ENCODE measurements at places on chromosomes 5 and 9.
A peak's percentile ranks its signal among the peaks of the same experiment; 100 is the strongest.

DNA sequence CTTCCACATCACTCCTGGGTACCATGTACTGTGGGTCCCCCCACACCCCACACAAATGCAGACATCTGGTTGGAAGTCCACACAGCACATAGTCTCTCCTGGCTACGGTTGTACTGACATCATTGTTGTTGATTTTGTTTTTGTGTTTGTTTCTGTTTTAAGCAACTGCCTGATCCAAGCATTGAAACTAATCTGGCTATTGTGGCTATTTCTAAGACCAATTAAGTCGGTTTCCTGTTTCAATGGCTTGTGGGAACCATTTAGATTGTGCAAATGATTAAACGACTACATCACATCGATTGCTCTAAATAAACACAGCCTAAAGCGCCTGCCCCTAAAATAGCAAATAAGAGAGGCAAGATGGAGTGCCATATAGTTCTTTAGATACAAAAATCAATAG is 226.8 kb upstream of the IRX4 start:
- DNase-seq: no peak

DNA sequence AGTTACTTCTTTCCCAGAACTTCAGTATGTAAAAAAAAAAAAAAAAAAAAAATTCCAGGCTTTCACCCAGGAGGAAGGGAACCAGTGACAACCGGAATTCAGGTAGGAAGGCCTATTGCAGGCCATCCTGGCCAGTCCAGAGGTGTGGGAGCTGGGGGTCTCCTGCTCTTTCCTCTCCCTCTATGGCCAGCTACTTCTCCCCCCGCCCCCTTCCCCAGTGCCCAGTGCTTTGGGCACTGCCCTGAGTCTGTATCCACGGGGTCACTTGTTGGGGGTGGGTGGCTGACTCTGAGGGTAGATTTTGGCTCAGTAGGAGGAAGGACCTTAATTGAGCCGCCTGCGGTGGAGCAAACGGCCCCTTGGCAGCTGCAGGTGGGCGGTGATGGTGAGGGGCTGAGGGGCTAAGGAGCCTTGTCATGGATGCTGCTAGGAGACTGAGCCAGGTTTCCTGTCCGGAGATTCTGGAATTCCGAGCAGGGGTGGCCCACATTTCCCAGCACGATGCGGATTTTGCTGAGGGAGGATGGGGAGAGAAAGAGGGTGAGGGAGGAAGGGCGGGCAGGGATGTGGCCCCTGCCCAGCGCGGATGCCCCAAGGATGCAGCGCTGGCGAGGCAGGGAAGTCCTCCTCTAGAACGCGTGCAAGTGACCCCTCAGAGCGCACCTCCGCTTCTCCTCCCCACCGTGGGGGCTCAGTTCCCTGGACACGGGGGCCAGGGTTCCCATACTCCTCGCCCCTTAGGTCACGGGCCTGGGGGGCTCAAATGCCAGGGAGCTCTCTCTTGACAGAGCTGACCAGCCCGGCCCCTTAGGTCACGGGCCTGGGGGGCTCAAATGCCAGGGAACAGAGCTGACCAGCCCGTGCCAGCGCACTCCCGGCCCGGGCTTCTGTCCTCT is 1.2 kb upstream of the PHF2 start:
- no peak for DNase-seq

GRCh38 chr9:37617832-37618231 is 25.4 kb upstream of the TOMM5 start:
- DNase-seq: peak; percentile 20

GRCh38 chr5:89560696-89561095 is 677.7 kb upstream of the MEF2C start:
- peak; percentile 38 for DNase-seq

- no peak for DNase-seq
Measured at GRCh38 chr9:134138292-134138691, 2.4 kb downstream of the WDR5 start.

- DNase-seq: peak; percentile 20
Measured at GRCh38 chr5:122805481-122805880, 30.6 kb downstream of the SNX2 start.

DNA sequence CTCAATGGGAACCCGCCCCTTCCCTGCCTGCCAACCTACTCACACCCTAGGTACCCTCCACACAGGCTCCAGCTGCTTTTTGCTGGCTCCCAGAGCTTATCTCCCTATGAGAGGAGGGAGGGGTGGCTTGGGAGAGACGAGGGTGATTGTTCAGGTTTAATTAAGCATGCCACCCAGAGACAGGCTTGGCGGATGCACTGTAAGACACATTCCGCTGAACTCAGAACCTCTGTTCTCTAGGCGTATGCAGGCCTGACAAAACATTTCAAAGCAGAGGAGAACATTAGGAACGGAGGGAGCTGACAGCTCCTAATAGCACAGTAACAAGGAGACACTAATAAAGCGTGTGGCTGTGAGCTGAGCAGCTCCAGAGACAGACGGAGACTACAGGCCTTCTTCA is 80.1 kb downstream of the TRIM32 start:
- DNase-seq: no peak

DNA sequence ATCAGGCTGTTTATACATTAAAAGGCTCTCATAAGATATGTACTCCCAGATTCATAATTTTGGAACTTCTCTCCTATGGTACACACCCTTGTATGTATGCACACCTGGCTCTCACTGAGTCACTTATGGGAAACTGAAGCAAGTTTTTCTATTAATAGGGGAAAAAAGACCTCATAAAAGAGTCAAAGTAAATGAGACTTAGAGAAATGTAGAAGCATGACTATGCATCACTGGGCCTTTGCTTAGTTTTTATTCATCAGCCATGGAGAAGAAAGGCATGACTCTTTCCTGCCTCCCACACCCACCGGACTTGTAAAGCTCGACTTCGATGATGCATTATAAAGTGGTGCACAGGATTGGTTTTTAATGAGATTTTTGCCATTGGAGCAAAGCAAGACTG is 28.2 kb downstream of the MTAP start:
- no peak for DNase-seq

DNA sequence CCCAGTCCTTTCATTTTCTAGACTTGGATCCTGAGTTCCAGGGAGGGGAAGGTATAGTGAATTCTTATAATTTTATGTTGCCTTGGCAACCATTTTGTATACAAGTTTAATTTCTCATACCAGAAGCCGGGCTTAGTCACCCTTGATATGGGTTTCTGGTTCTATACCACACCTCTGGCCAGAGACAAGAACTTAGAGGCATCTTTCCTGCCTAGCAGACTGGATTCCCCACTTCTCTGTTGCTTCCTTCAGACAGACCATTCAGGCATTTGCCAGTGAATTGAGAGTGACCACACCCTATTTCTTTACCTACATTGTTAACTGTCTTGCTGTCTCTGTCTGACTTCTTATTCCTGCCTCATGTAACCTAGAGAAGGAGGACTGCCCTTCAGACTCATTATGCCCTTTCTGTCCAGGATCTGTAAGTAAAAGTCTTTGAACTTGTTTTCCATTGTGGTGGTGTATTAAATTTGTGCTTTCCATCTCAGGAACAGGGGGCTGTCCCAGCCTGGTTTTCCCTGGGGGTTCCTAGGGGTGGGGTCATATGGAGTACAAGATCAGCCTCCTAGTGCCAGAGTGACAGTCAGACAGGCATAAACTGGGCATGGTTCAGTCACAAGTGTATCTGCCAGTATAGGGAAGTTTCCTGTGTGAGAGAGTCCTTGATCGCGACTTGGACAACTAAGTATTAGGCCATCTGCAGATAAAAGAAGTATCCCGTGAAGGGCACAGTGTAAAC is 27.4 kb downstream of the TNFSF8 start:
- DNase-seq: no peak

DNA sequence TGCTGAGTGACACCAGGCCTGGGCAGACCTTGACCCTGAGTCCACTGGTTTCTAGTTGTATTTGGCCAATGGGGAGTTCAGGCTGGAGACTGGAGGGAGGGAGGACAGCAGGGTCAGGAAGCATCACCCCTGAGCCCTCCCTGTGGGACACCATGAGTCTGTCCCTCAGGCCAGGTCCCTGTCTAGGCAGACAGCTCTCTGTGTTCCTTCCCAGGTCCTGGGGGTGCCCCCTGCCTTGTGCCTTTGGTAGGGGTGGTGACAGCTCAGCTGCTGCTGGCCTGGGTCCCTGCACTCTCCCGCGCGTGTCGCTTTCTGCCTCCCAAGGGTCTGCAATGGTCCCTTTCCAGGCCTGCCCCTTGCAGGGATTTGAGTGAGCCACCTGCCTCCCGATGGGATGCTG is 125.5 kb downstream of the OLFM1 start:
- no peak for DNase-seq

- DNase-seq: no peak
Measured at GRCh38 chr5:60195551-60195950, 302.0 kb upstream of the PDE4D start.

DNA sequence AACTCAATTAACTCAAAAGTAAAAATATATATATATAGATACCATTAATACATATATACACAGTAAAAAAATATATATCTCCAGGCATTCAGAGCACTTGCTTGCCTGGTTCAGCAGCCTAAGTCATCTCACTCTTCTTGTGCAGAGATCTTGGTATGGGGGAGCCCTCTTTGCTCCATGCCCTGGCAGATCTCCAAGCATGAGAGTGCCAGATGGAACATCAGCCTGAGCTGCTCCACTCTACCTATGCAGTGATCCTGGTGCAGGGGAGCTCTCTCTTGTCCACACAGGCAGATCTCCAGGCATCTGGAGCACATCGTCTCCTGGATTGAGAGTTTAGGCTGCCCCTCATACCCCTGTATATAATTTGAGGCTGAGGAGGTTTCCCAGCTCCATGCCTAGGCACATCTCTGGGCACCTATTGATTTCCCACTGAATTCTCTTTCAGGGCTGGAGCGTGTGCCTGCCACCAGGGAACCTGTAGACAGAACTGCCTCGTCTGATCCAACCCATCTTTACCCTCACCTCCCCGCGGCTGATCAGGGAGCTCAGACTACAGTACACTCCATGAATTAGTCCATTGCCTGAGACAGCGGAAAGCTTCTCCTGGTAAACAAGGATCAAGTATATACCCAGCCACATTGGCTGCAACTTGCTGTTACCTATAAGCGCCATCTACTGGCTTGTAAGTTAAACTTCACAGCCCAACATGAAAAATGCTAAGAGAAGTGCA is 342.4 kb upstream of the GRIA1 start:
- DNase-seq: peak; percentile 23
